Sigmoid colon (tissue), 7 donors: ENCODE measurements at places on chromosomes 2 and 18. TPM values are rescaled to one million over a fixed set of nuclear protein-coding genes. Genes with fewer than 3 reads are reported as not detected.

GRCh38 chr18:36627637-36628036 lies 201.2 kb downstream of the TPGS2 start:
- DNase-seq, result no peak

DNA sequence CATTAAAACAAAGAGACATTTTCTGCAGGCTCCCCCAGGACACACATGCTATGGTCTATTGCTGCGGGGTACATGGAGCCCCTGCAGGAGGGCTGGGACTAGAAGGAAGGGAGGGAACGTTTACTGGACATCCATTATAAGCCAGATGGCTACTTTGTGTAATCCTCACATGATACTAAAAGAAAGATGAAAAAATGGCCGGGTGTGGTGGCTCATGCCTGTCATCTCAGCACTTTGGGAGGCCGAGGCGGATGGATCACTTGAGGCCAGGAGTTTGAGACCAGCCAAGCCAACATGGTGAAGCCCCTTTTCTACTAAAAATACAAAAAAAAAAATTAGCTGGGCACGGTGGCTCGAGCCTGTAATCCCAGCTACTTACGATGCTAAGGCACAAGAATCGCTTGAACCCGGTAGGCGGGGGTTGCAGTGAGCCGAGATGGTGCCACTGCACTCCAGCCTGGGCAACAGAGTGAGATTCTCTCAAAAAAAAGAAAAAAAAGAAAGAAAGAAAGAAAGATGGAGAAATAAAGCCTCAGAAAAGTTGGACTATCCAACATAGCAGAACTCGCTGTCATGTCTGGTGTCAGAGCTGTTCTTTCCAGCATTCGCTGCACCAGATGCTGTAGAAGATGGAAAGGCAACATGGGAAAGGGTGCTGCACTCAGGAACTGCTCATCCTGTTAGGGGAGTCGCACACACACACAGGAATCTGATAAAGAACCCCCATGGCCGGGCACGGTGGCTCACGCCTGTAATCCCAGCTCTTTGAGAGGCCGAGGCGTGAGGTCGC lies 7.8 kb upstream of the MYCN start:
- no peak for DNase-seq

DNA sequence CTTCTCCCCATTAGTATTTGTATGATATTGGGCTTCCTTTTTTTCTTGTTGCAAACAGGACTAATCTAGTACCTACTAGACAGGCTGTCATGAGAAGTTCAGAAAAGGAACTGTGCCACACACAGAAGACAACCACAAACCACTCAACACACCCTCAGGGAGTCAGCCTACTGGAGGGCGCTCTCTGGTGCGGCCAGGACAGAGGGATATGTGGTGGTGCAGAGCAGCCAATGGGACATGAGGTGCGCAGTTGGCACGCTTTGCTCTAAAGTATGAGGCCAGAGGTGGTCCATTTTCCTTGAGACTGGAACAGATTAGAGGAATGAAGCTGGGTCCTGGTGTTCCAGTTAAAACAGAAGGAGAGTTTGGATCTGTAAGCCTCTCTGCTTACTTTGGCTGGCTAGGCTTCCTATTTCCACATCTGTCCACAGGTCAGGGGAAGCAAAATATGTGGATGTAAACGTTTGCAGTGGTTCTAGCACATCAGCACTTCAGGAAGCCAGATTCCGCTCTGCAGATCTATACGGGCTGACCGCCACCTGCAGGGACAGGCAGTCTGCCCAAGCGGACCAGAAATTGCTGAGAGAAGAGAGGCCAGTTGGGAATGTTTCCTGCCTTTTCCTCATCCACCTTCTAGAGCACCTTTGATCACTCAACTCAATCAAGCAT lies 114.1 kb downstream of the GFPT1 start:
- no peak for DNase-seq

GRCh38 chr2:232459419-232460035 lies 3.6 kb downstream of the ALPI start:
- peak; percentile 38 for DNase-seq

DNA sequence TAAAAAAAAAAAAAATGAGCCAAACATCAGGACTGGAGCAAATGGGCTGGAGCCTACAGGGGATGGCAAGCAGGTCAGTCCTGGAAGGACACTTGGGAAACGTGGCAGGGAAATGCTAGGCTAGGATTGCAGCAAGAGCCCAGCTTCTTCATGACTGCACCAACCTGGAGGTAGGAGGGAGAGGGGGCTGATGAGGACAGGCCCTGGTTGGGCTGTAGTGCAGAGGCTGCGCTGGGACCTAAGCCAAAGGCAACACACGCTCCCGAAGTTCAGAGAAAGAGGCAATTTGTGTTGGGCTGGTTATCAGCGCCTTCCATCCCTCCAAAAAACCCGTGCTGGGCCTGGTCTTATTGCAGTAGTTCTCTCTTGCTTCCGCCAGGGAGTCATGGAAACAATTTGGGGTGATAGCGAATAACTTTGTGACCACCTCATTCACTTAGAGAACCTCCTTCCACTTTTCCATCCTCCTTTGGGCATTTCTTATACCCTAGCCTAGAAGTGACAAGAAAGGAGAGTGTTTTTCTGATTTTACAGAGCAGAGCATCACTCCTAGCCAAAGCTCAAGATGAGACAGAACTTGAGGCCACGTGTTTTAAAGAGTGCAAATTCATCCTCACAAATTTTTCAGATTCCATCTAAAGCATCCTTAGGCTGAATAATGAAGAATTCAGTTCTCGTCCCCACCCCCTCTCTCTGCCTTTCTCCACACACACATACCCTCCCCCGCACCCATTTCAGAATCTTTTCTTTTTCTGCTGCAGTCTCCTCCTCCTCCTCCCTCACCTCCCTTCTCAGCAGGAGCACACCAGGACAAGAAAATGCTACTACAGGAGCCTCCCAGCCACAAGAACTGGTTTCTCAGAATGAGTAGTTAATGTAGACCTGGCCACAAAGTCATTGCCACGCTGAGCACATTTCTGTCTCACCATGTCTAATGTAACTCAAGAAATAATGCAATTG lies 82.5 kb upstream of the STPG4 start:
- DNase-seq, result no peak

GRCh38 chr2:158828378-158829164 lies 33.5 kb downstream of the DAPL1 start:
- DNase-seq, result no peak

DNA sequence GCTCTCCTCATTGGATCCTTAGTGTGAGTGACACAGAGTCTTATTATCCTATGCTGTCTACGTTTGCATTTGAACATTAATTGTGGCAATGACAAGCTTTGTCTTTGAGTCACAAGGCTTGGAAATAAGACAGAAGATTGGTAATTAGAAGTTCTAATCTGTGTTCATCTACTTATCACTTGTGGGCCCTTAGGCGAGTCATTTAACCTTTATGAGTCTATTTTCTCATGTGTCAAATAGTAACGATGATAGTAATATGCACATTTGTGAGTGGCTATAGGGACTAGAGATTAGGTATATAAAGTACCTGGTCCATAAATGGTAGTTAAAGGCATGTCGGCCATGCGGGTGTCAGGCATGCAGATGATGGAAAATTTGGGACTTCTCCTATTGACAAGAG lies 105.6 kb upstream of the NABP1 start:
- DNase-seq, result no peak

DNA sequence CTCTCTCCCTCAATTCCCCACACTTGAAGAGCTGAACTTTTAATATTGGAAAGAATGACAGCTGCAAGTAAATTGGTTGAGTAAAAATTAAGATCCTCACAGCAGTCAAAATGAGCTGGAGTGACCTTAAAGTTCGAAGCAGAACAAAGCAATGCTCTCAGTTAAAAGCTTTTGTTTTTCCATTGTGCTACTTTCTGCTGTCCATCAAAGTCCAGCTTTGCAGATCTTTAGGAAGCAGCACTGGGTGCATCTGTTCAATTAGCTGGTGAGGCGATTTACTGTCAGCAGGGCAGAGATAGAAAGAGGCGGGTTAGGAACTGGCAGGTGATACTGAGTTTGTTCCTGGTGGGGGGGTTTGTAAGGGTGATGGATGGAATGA lies 834.8 kb downstream of the CPS1 start:
- no peak for DNase-seq

DNA sequence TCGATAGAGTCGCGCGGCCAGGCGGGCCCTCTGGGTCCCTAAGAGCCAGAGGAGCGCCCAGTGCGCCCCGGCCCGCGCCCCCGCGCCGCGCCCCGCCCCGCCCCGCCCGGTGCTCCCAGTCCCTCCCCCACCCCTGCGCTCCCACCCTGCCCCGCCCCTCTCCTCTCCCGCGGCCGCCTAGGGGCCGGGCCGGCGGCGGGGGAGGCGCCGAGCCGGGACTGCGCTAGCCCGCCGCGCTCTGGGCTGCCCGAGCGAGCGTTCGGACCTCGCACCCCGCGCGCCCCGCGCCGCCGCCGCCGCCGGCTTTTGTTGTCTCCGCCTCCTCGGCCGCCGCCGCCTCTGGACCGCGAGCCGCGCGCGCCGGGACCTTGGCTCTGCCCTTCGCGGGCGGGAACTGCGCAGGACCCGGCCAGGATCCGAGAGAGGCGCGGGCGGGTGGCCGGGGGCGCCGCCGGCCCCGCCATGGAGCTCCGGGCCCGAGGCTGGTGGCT lies at the start of gene GPC1:
TSS of gene GPC1 (plus strand) at position 207 of the 491 bp plus-strand sequence. CDS start at position 463, 256 bp downstream.
- peak; percentile 85 for DNase-seq

- DNase-seq, result no peak
Observed at GRCh38 chr2:38474715-38475566, 97.9 kb upstream of the ATL2 start.

- DNase-seq, result peak; percentile 67
Observed at GRCh38 chr2:127193164-127193966, 26.7 kb downstream of the CYP27C1 start.

GRCh38 chr18:9494778-9495331 lies 19.5 kb downstream of the RALBP1 start:
- no peak for DNase-seq

DNA sequence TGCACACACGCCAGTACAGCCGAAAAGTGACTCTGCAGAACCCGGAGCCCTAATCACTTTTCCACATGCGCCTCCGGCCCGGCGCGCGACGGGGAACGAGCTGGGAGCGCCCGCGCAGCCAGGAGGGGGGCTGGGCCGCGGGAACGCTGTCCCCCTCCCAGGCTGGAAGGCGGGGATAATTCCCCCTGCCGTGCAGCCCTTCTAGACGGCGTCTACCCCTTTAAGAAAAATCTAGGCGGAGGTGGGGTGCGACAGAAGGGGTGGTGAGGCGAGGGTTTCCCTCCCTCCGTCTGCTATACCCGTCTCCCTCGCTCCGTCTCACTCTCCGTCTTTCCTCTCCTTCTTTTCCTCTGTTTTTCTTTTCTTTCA lies 2.4 kb downstream of the CYP26B1 start:
- DNase-seq, result peak; percentile 67

DNA sequence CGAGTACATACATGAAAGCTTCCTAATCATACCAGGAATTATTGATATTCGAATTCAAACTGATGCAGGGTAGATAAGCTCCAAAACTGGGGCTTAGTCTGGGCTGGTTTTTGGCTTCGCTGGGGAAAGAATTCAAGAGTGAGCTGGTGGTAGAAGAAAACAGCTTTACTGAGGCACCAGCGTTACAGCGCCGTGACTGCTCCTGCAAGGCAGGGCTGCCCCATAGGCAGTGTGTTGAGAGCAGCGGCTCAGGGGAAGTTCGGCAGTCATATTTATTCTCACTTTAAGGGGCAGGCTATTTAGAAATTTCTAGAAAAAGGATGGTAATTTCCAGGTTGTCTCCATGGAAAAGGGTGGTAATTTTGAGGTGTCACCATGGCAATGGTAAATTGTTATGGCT lies 292.6 kb upstream of the TCF4 start:
- no peak for DNase-seq

GRCh38 chr2:65557616-65558573 lies 125.5 kb upstream of the SPRED2 start:
- DNase-seq, result no peak

GRCh38 chr18:32238635-32239268 lies 48.9 kb downstream of the MEP1B start:
- DNase-seq, result no peak

DNA sequence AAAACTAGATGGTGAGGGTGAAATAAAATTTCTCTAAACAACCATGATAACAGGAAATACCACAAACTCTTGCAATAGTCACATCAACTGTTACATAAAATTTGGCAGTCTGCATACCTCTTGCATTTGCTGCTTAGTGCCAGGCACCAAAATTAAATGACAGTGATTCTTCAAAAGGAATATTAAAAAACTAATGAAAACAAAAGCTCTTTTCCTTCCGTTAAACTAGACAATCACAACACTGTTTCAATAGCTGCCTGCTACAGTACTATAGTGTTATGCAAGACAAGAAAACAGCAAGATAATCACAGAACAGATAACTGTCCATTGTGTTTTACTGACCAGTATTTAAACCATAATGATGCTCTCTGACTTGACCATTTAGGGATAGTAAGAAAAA lies 239.0 kb upstream of the SMAD7 start:
- no peak for DNase-seq

DNA sequence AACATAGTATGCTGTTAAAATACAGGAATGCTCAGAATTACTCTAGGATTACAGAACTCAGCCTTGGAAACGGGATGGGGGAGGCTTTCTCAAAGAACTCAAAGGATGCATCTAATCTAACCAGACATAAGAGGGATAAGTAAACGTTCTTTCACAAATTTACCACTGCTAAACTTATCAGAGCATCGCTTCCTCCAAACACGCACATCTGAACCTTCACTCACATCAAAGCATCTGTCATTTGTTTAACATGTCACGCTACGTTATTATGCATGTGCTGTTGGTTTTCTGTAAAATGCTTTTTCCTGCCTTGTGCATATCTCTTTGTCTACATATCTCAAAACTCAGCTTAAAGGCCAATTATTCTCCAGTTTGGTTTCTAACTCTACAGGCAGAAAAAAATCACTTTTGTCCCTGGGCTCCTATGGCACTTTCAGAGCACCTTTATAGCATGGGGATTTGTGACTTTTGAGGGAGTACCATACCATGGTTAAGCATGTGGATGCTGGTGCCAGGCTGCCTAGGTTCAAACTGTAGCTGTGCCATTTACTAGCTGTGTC lies 106.7 kb upstream of the FSHR start:
- no peak for DNase-seq

The NR4A2 gene
- 1.8 TPM for total RNA-seq

The EFR3B gene
- 1.9 TPM for total RNA-seq

The HOXD9 gene
- 10.6 TPM for total RNA-seq

The CTAGE1 gene
- total RNA-seq, result not detected

The ODC1 gene
- total RNA-seq, result 44.6 TPM

The CRYBA2 gene
- not detected for total RNA-seq

The IMPA2 gene
- total RNA-seq, result 21.3 TPM

The UGT1A10 gene
- total RNA-seq, result not detected

The DNAH7 gene
- total RNA-seq, result 0.41 TPM

The UGT1A3 gene
- not detected for total RNA-seq

The COBLL1 gene
- 20.0 TPM for total RNA-seq

The UGT1A5 gene
- total RNA-seq, result not detected

The RAB6C gene
- total RNA-seq, result not detected

The KATNAL2 gene
- 18.8 TPM for total RNA-seq

The COX7A2L gene
- 149 TPM for total RNA-seq

The PROM2 gene
- total RNA-seq, result 1.1 TPM

The KLHL30 gene
- total RNA-seq, result 3.6 TPM
